ENCODE measurements at places on chromosomes 11 and 22. TPM values are rescaled to one million over a fixed set of nuclear protein-coding genes. Genes with fewer than 3 reads are reported as not detected.

UPK2 gene
- total RNA-seq: not detected

TMEM132A gene
- total RNA-seq: 5.9 TPM

CYP2D6 gene
- total RNA-seq: not detected

BIRC3 gene
- 8.2 TPM for total RNA-seq

Measured in left ventricle myocardium superior (tissue), 1 donor.